ENCODE measurements at places on chromosomes 5 and 9.
A peak's percentile ranks its signal among the peaks of the same experiment; 100 is the strongest.

- no peaks in the 10 kb centered on the region for H3K4me1 ChIP-seq
- no peak overlapping the region for H3K4me3 ChIP-seq
- no peaks in the 10 kb centered on the region for H3K27me3 ChIP-seq
Observed at GRCh38 chr5:145908206-145908960, 28.0 kb upstream of the SH3RF2 start.

GRCh38 chr5:58677650-58678049 is 94.8 kb downstream of the RAB3C start:
- H3K27me3 ChIP-seq, result peaks cover 2% of the 10 kb centered on the region
- no peak for DNase-seq
- H3K27ac ChIP-seq, result no peak overlapping the region
- no peak overlapping the region for H3K4me3 ChIP-seq
- no peaks in the 10 kb centered on the region for H3K36me3 ChIP-seq

DNA sequence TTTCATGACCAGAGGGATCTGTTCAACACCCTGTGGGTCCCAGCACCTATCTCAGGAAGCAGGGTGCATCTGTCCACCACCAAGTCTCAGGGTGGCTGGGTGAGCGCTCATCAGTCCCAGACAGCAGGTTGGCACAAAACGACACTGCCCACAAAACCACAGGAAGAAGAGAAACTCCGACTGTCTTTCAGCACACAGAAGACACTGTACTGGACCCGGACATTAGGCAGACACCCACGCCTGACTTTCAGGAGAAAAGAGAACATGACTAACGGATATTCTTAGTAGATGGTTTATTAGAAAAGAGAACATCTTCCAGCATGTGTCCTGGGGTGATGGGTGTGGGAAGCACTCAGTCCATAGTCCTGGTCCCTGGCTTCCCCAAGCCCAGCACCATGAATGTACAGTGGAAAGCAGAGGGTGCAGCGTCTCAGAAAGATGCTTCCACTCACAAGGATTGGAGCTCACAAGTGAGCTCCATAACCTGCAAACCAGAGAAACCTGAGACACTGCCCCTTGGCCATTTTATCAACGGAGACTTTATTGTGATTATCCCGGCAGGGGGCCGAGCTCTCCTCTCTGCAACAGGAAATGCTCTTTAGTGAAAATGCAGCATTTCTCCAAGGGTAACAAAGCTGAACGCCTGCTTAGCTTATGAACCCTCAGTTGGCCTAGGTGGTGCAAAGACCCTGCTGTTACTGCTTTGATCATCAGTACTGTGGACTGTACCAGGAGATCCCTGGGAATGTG is 35.8 kb upstream of the LCP2 start:
- peak overlapping the region; percentile 88 for H3K27ac ChIP-seq
- H3K36me3 ChIP-seq, result no peaks in the 10 kb centered on the region
- no peaks in the 10 kb centered on the region for H3K27me3 ChIP-seq

DNA sequence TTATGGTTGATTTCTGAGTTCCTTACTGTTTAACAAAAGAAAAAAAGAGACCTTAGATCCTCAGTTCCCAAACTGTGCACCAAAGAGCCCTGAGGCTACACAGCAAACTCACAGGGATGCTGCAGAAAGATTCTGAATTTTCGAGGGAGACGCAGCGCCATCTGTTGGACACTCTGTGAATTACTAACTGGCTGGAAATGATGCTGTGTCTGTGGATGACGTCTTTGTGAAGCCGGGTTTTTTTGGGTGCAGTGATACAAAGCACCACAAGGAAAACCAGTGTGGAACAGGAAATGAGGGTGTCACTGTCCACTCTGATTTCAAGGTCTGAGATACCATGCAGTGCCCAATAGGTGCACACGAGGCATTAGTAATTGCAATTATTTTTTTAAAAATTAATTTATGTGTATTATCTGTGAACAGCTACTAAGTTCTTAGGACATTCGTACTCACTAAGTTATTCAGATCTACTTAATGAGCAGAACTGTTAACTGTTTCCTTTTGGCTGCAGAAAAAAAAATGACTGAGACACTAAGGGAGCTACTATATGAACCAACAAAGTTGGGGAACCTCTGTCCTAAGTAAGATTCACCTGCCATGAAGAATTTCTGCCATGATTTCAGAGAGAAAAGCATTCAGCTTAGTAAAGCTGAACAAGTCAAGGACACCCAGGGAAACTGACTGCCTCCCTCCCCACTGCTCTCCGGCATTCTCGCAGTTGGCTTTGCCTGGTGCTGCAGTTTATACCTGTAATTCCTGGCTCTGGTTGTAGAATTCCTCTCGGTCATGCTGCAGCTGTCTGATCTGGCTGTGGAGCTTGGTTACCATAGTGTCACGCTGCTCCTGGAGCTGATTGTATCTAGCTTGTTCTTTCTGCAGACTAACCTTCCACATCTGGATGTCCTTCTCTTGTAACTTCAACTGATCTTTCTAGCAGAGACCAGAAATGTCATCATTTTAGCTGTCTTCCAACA is 23.4 kb downstream of the SPACA9 start:
- H3K27me3 ChIP-seq, result no peaks in the 10 kb centered on the region
- no peak overlapping the region for H3K27ac ChIP-seq
- H3K36me3 ChIP-seq, result peaks cover 51% of the 10 kb centered on the region
- no peak overlapping the region for H3K4me3 ChIP-seq
- peaks cover 8% of the 10 kb centered on the region for H3K4me1 ChIP-seq

DNA sequence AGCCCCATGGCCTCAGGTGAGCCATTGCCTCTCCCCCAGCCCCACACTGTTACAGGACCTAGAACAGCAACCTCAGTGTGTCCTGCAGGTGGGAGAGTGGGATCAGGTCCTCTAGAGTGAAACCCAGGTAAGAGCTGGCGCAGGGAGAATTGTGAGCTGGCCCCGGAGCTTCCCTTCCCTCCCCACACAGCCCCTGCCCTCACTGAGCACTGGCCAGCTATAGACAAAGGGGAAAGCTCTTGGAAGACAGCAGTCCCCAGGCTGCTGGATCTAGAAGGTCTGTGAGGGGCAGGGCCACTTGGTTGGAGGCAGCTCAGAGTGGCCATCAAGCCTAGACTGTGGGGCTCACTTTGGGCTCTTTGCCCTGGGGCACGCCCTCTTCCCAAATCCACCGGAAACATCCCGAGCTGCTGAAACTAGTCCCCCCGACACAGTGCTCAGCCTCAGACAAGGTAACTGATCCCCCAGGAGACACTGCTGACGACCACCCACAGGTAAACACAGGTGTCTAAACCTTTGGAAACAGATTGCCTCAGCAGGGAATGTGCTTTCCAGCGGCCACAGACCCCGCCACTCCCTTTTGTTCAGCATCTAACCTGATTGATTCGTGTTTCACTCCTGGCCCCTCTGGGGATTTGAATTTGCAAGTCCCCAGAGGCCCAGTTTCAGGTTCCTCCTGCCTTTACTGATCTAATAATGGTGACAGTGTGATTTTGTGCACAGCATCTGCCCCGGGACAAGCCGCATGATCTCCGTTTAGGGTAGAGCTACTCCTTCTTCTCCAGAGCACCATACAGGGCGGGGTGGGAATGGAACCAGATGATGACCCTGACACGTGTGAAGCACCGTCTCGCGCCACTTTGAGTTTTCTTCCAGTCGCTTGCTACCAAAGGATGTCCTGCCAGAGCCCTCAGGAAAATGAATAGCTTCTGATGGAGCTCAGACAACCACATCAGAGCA is 42.2 kb upstream of the ADAMTS2 start:
- no peak overlapping the region for H3K4me3 ChIP-seq
- peak; percentile 7 for DNase-seq
- H3K27me3 ChIP-seq, result no peaks in the 10 kb centered on the region
- H3K27ac ChIP-seq, result no peak overlapping the region
- H3K36me3 ChIP-seq, result no peaks in the 10 kb centered on the region
- H3K4me1 ChIP-seq, result no peaks in the 10 kb centered on the region

- DNase-seq, result no peak
- H3K27ac ChIP-seq, result no peak overlapping the region
- H3K4me1 ChIP-seq, result peaks cover 6% of the 10 kb centered on the region
- H3K4me3 ChIP-seq, result no peak overlapping the region
Observed at GRCh38 chr9:93592008-93592642, 15.7 kb downstream of the PHF2 start.

GRCh38 chr9:102072059-102072764 is 333.8 kb upstream of the GRIN3A start:
- H3K27me3 ChIP-seq, result no peaks in the 10 kb centered on the region
- H3K36me3 ChIP-seq, result no peaks in the 10 kb centered on the region
- H3K4me3 ChIP-seq, result no peak overlapping the region

DNA sequence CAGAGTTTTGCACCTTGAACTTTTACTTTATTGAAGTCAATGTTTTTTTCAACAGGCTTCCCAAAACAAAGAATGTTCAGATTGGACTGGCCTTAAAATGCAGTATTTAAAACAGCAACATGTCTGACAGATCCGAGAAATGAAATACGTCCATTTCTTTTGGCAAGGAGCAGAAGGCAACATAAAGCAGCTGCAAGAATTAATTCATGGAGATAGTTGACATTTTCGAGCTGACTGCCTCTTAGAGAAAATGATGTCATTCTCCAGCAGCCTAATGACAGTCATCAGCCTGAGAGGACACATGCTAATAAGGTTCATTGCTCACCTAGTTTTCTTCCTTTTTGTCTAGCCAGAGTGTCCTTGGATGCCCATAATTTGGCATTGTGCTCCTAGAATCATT is 232.2 kb upstream of the SEMA6A start:
- no peak overlapping the region for H3K4me3 ChIP-seq
- H3K27me3 ChIP-seq, result no peaks in the 10 kb centered on the region
- H3K36me3 ChIP-seq, result no peaks in the 10 kb centered on the region
- no peaks in the 10 kb centered on the region for H3K4me1 ChIP-seq
- no peak overlapping the region for H3K27ac ChIP-seq

DNA sequence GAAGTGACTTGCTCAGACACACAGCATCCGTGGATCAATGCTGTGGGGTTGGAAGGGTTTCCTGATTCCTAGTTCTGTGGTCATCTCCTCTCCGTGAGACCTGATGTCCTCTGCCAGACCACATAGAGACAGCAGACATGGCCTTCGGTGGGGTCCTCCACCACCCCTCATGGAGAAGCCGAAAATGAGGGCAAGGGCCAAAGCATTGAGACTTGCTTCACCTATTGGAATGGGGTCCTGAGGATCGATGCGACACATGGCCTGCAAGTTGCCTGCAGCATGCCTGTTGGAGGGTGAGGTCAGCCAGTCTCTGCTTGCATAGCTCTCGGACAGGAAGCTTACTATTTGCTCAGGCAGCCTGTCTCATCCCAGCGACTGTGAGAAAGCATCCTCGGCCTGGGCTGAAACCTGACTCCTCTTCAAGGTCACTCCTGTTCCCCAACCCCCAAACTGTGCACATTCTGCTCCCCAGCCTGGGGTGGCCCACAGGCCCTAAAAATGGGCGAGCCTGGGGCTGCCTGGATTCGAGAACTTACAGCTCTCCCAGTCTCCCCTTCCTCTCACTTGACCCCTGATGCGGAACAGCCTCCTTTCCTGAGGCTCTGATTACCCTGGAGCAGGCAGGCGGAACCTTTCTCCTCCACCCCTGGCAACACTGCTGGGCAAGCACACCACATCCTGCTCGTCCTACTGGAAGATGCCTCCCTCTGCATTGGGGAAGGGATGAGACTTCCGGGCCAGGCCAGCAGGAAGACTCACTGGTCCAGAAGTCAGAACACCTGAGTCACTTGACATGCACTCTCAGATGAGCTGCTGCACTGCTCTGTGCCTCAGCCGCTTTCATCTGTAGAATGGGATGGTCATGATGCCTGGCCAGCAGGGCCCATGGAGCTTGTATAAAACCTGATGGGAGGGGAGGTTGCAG is 186.9 kb downstream of the RGS3 start:
- H3K36me3 ChIP-seq, result no peaks in the 10 kb centered on the region
- no peak for DNase-seq
- H3K4me3 ChIP-seq, result no peak overlapping the region
- no peak overlapping the region for H3K27ac ChIP-seq
- no peaks in the 10 kb centered on the region for H3K27me3 ChIP-seq

DNA sequence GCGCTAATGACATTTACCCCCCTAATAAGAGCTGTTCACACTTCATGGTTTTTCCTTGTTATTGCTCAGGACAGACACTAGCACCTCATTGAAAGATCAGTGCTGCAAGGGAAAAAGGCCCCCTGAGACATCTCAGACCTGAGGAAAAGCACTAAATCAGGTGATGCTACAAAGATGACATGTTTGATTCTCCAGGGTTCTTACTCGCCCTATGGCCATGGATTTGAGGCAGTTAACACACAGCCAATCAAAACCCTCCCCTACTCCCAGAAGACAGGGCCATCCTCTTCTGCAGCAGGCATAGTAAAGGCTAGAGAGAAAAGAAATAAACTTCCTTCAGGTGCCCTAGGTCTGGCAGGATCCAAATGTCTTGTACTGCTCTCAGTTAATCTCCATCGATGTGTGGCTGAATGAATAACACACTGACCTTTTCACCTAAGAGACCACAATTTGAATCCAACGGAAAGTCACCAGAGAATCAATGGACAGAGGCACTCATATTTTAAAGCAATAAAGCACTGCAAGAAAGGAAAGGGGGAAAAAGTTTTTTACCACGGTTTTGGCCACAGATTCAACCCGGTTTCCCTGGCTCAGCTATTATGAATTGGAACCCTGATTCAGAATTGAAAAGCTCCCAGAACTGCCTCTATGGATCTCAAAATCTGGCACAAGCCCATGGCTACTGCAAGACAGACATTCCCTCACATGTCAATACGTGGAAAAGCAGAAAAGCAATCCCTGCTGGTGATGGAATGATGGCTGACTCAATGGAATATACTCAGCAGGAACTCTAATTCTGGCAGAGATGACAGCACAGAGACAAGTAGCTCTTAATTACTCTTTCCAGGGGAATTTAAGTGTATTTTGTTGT is 329.5 kb downstream of the BNC2 start:
- no peaks in the 10 kb centered on the region for H3K36me3 ChIP-seq
- no peak overlapping the region for H3K4me3 ChIP-seq
- H3K27me3 ChIP-seq, result no peaks in the 10 kb centered on the region
- H3K4me1 ChIP-seq, result no peaks in the 10 kb centered on the region
- no peak overlapping the region for H3K27ac ChIP-seq
- DNase-seq, result no peak

DNA sequence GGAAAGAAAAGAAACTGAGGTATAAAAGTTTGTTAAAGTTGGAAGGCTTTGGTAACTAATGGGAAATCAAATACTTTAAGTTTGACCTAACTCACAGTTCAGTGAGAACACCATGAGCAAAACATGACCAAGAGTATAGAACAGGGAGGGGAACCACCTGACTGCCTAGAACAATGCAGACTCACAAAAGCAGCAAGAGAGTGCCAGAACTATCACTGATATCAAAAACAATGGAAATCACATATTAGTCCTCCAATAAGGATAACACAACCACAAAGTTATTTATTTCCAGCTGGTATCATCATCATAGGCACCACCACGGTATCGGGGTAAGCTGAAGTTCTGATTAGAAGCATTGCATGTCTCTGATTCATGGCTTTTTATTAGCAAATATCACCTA is 77.5 kb downstream of the TRPM6 start:
- no peak overlapping the region for H3K27ac ChIP-seq
- H3K27me3 ChIP-seq, result peaks cover 2% of the 10 kb centered on the region
- no peak overlapping the region for H3K4me3 ChIP-seq

DNA sequence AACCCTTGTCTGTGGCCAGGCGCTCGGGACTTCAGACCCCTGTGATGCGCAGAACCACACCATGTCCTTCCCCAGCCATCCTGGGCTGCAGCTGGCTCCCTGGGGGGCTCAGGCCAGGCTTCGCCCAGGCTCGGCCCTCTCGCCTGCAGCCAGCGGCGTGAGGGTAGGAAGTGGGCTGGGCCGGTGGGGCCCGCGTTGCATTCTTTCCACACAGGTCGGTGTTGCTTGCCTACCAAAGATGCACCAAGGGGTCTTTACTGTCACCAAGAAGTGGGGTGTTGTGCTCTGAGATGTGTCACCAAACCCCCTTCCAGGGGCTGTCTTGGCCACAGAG is 48.3 kb upstream of the RNF130 start:
- H3K4me3 ChIP-seq, result no peak overlapping the region
- no peaks in the 10 kb centered on the region for H3K4me1 ChIP-seq
- no peaks in the 10 kb centered on the region for H3K27me3 ChIP-seq
- no peak overlapping the region for H3K27ac ChIP-seq

Data from natural killer cell (primary cell).